Hematopoietic multipotent progenitor cell treated with erythropoietin and hydrocortisone succinate and interleukin-3 and kit ligand, for 6 days (in vitro differentiated cells): ENCODE measurements at places on chromosomes 5 and 9.
A peak's percentile ranks its signal among the peaks of the same experiment; 100 is the strongest.

GRCh38 chr9:127937056-127937387 lies 632 bp downstream of the DPM2 start:
- DNase-seq: peak; percentile 58

DNA sequence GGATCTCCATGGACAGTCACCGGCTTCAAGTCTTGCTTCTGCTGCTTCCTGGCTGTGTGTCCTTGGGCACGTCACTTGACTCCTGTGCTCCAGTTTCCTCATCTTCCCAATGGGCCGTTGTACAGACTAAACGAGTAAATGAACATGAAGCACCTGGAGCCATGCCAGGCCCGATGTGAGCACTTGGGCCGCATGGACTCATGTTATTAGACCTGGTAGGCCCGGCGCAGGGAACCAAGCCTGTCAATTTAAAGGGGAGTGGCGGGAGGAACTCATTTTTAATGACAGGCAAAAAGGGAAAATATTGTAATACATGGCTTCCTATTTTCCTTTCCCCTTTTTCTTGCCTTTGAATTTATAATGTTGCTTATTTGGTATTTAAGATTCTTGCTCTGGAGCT lies 47.5 kb downstream of the TENT4A start:
- DNase-seq: no peak

- no peak for DNase-seq
Measured at GRCh38 chr5:72353046-72353445, 32.9 kb downstream of the PTCD2 start.

DNA sequence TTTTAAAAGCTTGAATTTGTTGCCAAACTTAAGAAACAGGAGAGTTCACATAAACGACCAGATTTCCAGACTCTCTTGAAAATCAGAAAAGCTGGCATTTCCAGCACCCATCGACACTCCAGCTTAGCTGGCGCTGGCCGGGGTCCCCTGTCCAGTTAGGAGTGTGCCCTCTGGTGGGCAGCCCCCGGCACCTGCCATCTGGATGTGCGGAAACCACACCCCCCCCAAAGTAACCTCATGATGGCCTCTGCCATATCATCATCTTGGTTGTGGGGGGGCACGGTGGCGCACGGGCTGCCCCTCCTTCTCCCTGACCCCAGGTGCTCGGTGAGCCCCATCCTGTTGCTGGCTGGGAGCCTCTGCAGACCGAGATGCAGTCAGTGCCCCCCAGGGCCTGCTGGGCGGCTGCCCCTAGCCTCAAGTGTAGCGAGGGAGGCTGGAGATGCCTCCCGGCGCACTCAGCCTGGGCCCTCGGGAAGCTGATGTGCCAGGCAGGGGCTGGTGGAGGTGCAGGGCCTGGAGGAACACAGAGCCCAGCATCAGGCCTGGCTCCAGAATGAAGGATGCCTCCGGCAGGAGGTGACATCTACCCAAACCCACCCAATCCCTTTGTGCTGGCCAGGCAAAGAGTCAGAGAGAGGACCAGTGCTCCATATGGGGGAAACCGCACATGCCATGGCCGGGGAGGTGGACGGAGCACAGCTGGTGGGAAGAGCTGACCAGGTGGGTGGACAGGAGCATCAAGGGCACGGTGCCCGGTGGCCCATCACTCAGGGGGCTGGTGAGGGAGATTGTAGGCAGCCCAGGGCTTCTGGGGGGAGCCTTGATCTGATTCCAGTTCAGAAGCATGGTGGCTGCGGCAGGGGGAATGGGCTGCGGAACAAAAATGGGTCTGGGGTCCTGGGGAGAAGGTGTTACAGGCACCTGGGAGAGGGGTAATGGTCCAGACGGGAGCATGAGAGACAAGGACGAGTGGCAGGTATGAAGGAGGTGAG lies 70.6 kb downstream of the ADAMTS2 start:
- no peak for DNase-seq

DNA sequence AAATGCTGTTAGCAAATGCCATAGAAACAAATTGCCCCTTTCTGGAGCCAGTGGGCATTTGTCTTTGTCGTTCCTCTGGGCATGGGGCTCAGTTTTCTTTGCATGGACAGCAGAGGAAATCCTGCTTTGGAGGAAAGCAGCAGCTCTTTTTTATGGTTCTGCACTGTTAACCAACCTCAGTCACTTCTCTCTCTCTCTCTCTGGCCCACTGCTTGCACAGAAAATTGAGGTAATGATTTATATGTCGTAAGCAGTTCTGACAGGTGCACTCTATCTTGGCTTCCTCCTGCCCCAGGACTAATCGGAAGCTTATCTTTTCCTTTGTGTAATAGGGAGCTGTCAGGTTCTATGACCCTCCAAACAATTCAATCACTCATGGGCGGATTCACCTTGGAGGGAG lies 159.6 kb upstream of the GPR151 start:
- DNase-seq: no peak

DNA sequence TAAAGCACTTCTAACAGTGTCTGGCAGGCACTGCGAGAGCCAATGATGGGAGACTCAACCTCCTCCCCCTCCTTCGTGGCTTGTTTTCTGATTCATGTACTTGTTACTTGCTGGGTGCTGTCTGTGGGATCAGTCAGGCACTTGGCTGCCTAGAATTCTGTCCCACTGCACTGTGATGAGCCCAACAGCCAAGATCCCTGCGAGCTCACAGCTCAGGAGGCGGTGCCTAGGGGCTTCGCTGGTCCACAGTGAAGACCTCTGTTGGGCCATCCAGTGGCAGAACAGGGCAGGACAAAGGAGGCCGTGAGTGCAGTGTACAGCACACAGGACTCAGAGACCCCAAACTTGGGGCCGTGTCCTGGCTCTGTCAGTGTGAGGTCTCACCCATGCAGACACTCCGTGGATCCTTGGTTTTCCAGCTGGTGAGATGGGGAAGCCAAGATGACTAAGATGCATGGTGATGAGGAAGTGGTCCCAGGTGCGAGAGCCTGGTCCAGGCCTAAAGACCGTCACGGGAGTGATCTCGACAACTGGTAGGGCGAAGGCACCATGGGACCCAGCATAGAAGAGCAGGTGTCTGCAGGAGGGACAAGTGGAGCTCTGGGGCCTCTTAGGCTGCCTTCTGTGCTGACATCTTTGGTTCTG lies 19.5 kb downstream of the MYMK start:
- no peak for DNase-seq

GRCh38 chr5:39494107-39494510 lies 69.3 kb upstream of the DAB2 start:
- DNase-seq: no peak

DNA sequence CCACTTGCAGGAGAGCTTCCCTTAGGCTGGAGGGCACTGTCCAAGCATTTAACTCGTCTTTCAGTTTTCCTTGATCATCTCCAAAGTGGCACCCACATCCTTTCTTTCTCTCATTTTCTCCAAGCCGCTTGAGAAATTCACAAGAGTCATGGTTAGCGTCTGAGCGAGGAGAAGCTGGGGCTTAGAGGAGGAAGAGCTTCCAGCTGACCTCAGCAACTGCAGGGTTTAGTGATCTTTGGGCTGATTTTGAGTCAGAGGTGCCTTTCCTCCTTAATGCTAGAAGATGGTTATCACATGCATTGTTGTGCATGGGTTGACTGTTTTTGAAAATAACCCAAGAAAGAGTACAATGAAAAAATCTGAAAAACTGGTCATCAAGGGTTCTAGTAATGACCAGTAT lies 134.7 kb downstream of the GADD45G start:
- no peak for DNase-seq

DNA sequence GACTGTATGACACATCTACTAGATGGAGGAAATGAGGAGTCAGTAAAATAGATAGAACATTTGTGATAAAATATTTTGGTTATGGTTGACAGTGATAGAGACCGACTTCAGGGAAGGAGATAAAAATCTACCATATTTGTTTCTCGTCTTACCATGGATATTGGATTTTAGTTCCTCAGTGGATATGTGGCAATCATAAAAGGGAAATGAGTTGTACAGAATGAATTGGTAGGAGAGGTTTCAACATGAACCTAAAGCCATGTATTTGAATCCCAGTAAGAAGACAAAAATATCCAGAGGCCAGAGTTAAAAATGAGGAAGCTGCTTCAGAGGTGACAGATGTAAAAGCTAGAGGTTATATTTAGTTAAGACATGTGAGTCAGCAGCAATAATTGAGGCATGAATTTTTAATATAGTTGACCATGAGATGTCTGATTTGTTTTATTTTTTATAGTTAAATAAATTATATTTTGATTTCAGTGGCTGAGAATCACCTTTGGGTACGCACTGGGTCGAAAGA lies 480.4 kb upstream of the TUSC1 start:
- DNase-seq: no peak

- peak; percentile 48 for DNase-seq
Measured at GRCh38 chr5:96595300-96596090, 66.7 kb upstream of the CAST start.

DNA sequence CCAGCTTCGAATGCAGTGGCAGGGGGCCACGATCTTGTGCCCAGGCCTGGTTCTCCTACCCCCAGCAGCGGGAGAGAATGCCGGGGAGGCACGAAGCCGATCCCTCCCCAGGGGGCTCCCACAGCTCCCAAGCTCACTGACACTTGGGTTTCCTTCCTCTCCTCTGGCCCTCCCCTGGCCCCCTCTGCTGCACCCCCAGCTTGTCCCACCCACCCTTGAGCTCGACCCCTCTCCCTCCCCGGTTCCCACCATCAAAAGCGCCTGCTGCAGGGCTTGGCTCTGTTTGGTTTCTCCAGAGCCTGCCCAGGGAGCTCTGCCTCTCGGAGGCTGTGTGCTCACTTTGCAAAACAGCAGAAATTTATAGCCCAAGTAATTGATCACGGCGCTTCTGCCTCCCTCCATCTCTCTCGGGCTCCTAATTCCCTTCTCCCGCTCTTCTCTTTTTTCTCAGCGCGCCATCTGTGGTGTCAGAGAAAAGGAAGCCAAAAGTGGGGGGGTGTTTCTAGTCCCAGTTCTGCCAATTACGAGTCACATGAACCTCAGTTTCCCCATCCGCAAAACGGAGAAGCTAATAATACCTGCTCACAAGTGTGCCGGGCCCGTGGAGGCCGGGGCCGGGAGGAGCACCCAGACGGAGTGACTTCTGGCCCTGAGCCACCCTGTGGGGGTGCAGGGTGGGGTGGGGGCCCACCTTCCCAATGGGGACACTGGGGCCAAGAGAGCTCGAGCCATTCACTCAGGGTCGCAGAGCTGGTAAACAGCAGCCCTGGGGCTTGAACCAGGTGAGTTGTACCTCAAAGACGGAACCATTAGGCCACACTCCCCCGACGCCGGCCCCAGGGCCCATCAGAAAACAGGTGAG lies 141.2 kb upstream of the IER5L start:
- DNase-seq: no peak

- peak; percentile 44 for DNase-seq
Measured at GRCh38 chr5:20536341-20536740, 548.3 kb upstream of the CDH18 start.

DNA sequence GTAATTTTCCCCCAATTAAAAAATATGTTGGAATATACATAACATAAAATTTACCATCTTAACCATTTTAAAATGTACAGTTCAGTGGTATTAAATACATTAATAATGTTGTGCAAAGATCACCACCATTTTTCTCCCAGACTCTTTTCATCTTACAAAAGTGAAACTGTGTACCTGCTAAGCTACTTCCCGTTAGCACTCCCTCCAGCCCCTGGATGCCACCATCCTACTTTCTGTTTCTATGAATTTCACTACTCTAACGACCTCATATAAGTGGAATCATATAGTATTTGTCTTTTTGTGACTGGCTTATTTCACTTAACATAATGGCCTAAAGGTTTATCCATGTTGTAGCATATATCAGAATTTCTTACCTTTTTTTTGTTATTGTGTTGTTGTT lies 112.9 kb downstream of the HSPA4 start:
- no peak for DNase-seq

DNA sequence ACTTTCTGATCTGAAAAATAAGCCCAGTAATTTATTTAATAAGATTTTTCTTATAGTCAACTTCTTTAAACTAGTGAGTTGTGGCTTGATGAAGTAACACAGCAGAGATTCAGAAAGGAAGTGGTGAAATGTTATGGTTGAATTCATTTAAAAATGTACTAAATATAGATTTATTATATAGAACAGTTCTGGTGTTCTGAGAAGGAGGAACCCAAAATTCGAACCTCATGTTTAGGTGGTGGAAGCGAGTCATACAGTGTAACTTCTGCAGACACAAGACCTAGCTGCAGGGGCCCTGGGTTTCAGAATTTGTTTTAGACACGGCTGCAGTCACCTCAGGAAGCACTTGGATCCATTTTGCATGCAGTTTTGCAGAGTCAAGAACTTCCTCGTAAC lies 188.2 kb downstream of the TRIO start:
- DNase-seq: peak; percentile 49

GRCh38 chr5:63262185-63262981 lies 683.8 kb downstream of the LRRC70 start:
- no peak for DNase-seq

DNA sequence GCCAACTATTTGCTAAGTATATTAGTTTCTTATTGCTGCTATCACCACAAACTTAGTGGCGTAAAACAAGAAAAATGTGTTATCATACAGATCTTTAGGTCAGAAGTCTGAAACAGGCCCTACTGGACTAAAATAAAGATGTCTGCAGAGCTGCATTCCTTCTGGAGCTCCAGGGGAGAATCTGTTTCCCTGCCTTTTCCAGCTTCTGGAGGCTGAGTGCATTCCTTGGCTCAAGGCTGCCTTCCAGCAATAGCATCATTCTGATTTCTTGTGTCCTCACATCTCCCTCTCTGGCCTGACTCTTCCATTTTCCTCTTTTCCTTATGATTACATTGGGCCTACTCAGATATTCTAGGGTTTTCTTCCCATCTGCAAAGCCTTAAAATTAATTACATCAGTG lies 15.9 kb downstream of the MAN2A1 start:
- no peak for DNase-seq

- no peak for DNase-seq
Measured at GRCh38 chr9:16044579-16044881, 491.7 kb downstream of the CCDC171 start.

DNA sequence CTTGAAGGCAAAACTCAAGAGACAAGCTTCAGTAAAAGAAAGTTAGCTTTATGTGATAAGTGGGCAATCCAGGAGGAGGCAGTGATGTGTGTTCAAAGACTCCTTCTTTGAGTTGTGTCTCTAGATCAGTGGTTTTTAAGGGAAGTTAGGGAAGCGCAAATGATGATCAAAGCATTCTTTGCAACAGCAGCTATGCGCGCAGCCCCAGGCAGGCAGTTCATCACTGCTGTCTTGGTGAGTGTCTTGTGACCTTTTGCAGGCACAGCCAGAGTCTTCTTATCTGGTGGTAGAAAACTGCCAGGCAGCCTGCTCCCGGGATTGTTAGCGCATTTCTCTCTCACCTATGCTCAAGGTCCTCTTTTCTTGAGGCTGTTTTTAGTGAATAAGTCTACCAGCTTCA lies 40.3 kb upstream of the CLK4 start:
- DNase-seq: peak; percentile 1
